Activated naive CD4-positive, alpha-beta T cell treated with Interleukin-2 at 50 U/mL for 16 hours (primary cell): ENCODE measurements at places on chromosomes 6 and 20.
A peak's percentile ranks its signal among the peaks of the same experiment; 100 is the strongest.

DNA sequence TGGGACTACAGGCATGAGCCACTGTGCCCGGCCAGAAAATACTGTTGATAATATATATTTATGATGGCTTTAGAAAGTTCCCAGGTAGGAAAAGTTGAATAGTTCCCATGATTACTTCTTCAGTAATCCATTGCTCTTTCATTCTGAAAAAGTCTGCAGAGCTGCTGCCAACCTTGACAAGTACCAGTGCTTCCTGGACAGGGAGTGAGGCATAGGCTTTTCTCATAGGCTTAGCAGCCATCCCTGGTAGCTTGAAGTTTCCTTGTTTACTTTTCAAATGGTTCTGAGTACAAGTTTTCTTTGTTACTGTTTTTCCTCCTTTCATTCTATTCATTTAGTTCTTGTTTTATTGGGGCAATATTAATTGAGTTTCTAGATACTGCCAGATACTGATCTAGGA lies 7.8 kb downstream of the RWDD1 start:
- no peak for DNase-seq

DNA sequence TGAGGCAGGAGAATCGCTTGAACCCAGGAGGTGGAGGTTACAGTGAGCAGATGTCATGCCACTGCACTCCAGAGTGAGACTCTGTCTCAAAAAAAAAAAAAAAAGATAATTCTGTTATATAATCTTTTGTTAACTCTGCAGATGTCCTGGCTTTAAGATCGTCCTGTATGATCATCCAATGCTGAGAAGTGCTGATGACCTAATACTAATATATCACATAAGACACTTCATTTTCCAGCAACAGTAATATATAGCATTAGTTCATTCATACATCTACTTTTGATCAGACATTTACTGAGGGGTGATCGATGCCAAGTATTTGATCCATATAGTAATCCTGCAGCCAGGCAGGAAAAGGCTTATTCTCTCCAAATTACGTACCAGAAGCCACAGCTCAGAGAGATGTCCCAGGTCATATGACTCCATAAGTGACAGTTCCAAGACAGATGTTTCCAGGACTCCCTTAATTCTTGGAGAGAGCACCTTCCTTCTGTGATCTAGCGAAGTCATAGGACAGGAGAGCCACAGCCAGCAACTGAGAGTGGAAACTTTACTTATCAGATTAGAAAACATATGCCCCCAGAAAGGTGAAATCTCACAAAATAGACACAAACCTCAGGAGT lies 60.7 kb downstream of the SHLD1 start:
- DNase-seq = no peak

DNA sequence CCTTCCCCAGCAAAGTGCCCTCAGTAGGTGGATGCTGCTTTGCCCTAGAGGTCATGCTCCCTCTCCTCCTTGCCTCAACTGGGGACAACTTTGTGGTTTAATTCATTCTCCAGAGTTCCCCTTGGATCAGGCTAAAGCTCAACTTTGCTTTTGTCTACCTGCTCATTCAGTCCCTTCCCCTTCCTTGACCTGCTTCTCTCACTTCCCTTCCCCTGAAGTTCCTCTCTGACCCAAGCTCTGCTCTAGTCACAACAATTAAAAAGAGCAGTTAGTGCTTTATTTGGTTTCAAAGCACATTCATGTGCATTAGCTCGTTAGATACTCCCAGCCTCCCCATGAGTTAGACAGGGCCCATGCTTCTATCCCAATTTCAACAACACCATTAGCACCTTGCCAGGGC lies 71.3 kb downstream of the DZANK1 start:
- no peak for DNase-seq

- DNase-seq = no peak
Measured at GRCh38 chr6:24696097-24696496, 22.9 kb downstream of the C6orf62 start.

DNA sequence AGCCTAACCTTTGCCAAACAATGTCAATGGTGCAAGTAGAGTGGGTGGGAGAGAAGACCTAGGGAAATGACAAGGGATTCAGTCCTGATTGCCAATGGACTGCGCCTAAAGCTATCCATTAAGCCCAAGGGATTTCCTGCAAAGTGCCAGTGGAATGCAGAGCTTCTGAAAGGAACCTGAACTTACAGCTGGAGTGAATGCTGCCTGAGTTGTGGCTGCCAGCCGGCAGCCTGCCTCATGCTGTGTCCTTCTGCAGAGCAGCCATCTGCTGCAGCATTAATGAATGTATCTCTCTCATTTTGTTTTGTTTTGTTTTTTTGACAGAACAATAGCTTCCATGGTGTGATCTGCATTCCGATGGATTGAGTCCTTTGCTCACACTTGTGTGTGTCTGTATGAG lies 44.7 kb downstream of the SLC35F1 start:
- no peak for DNase-seq

DNA sequence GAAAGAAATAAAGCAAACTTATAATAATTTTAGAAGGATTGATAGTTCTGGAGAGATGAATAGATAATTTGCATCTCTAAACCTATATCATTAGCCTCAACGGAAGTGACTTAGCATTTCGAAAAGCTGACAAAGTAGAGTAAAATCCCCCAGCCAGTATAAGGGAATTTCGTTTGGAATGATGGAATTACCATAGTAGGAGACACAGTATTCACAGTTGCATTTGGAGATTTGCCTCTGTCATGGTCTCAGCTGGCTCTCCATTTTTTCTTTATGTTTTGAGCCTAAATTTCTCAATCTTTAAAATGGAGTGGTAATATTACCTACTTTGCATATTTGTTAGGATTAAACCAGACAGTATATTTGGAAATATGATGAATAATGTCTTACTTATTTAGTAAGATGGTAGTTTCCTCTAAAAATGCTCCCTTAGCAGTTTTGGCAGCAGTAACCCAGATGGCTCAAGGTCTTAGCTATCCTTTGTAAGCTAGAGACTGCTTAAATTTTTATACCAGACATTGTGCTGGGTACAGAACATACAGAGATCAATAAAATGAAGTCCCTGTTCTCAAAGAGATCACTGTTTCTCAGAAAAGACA lies 58.2 kb downstream of the SMAP1 start:
- DNase-seq = no peak

DNA sequence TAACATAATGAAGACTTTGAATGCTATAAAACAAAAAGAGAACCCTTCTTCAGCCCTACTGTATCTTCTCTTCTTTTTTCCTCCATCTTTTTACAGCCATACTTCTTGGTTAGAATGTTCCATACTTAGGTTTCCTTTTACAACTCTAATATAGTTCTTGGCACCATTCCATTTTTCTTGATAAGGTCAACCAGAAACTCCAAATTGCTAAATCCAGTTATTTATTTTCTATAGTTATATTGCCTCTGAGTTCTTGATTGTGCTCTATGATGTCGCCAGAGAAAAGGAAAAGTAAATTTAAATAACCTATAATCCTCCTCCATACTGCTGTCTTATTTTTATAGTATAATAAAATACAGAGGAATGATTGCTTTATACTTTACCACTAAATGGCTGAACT lies 26.7 kb upstream of the COL10A1 start:
- no peak for DNase-seq

DNA sequence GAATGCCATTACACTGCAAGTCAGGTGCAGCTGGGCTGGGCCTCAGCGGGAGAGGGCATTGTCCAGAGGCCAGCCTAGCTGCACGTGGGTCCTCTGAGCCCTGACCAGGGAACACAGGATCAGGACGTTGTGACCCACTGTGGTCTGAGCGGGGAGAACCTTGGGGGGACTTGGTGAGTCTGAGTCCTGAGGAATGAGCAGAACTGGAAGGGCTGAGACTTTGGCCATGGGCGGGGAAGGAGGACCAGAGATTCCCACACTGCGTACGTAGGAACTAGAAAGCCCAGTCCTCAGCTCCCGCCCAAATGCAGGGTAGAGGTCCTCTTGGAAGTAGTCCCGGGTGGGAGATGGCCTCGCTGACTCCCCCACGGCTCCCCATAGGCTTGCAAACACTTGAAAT lies 42.5 kb downstream of the GABRR2 start:
- DNase-seq = no peak

DNA sequence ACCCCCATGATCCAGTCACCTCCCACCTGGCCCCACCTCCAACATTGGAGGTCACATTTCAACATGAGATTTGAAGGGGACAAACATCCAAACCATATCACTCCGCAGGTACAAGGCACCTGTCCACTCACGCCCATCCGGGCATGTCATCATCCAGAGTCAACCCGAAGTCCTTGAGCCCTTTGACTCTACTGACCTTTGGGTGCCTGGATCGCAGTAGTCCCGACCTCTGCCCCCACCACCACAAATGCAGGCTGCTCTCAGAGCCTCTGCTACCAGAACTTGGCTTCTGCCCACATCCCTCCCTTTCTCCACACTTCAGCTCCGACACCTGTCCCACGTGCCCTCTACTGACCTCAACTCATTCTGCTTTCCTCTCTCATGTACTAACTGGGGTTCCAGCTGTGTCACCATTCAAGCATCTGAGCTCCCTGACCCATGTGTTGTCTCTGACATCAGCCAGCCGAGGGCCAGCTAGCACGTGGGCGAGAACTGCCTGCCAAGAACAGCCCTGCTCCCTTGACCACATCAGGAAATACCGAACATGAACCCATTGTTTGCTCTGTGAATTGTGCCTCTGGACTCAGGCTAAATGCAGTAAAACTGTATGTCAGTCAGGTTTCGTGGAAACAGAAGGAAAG lies 498.3 kb upstream of the SULF2 start:
- no peak for DNase-seq

DNA sequence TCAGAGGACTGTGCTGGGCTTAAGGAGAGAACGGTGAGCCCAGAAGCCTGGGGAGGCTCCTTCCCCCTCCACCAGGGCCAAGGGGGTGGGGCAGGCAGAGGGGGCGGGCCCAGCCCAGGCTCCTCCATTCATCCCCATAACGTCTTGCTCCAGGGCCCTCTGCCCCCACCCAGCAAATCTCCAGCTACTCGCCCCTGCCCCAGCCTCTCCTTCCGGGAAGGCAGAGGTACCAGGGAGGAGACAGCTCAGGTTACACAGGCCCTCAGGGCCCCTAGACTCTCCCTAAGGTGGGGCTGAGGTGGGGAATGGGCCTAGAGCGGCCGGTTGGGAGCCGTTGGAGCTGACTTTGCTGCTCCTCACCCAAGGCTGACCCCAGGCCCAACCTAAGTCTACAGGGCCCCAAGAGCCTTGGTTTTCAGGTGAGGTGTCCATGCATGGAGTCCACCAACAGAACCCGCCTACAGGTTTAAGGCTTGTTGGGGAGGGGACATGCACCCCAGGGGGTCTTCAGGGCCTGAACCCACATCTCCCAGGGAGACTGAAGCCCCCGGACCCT lies 1.2 kb downstream of the LAMA5 start:
- no peak for DNase-seq

- DNase-seq = peak; percentile 13
Measured at GRCh38 chr20:43752561-43753301, 25.9 kb upstream of the GTSF1L start.
